Activated CD4-positive, alpha-beta memory T cell treated with anti-CD3 and anti-CD28 coated beads for 36 hours (primary cell): ENCODE measurements at places on chromosomes 3 and 15. TPM values are rescaled to one million over a fixed set of nuclear protein-coding genes. Genes with fewer than 3 reads are reported as not detected.

WDR49 gene
- total RNA-seq = not detected

CPNE4 gene
- total RNA-seq = not detected

SLC22A14 gene
- not detected for total RNA-seq

GCSAM gene
- total RNA-seq = 11.7 TPM

SHF gene
- total RNA-seq = 11.8 TPM

IFRD2 gene
- total RNA-seq = 112 TPM

- peaks cover 48% of the 10 kb centered on the region for H3K36me3 ChIP-seq
- no peaks in the 10 kb centered on the region for H3K27me3 ChIP-seq
- no peak for DNase-seq
- H3K4me3 ChIP-seq = peak within 1 kb of the TSS; percentile 96
- H3K27ac ChIP-seq = peak within 1 kb of the TSS; percentile 92
Measured at GRCh38 chr3:184186184-184186901, at the start of gene ABCF3. ABCF3 (plus strand) TSS chr3:184186199; CDS start chr3:184186208, 9 bp downstream.

- H3K27ac ChIP-seq = no peak overlapping the region
- H3K27me3 ChIP-seq = no peaks in the 10 kb centered on the region
- H3K4me3 ChIP-seq = no peak overlapping the region
- H3K36me3 ChIP-seq = no peaks in the 10 kb centered on the region
Measured at GRCh38 chr3:178203165-178203564, 333.1 kb upstream of the KCNMB2 start.

DNA sequence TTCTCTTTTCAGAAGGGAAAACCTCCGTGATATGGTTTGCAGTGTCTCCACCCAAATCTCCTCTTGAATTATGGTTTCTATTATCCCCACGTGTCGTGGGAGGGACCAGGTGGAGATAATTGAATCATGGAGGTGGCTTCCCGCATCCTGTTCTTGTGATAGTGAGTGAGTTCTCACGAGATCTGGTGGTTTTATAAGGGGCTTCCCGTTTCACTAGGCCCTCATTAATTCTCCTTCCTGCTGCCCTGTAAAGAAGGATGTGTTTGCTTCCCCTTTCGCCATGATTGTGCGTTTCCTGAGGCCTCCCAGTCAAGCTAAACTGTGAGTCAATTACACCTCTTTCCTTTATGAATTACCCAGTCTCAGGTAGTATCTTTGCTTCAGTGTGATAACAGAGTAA, 692.7 kb upstream of the GRM7 start:
- no peaks in the 10 kb centered on the region for H3K4me1 ChIP-seq
- DNase-seq = no peak
- no peaks in the 10 kb centered on the region for H3K27me3 ChIP-seq
- no peak overlapping the region for H3K27ac ChIP-seq
- no peaks in the 10 kb centered on the region for H3K36me3 ChIP-seq

- no peaks in the 10 kb centered on the region for H3K4me1 ChIP-seq
- peaks cover 15% of the 10 kb centered on the region for H3K27me3 ChIP-seq
- no peak overlapping the region for H3K27ac ChIP-seq
- H3K4me3 ChIP-seq = no peak overlapping the region
- no peaks in the 10 kb centered on the region for H3K36me3 ChIP-seq
Measured at GRCh38 chr3:123387532-123387931, 61.4 kb downstream of the ADCY5 start.

GRCh38 chr3:71991681-71992080, 206.7 kb upstream of the PROK2 start:
- H3K4me1 ChIP-seq = peaks cover 15% of the 10 kb centered on the region
- H3K4me3 ChIP-seq = no peak overlapping the region
- H3K27ac ChIP-seq = no peak overlapping the region
